ENCODE measurements at places on chromosomes 2 and 18.

DNA sequence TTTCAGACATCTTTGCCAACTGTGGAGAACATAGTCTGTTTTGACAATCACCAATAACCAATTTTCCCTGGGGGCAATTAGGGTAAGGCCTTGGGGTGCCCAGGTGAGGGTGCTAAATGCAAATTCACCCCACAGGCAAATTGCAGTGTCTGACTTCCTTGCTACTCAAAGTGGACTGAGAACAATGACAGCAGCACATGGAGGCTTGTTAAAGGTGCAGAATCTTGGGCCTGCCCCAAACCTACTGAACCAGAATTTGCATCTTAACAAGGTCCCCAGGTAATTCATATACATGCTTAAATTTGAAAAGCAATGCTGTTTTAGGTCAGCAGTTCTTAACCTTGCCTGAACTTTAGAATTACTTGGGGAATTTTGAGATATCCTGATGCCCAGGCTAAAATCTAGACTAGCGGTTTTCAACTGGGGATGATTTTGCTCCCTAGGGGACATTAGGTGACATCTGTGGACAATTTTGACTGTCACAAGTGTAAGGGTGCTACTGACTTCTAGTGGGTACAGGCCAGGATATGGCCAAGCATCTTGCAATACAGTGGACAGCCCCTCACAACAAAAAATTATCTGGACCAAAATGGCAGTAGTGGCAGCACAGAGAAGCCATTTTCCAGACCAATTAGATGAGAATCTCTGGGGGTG is 80.2 kb upstream of the GCFC2 start:
- DNase-seq: no peak

- DNase-seq: no peak
These were observed 118.5 kb upstream of the UNC80 start for GRCh38 chr2:209653134-209653533.

DNA sequence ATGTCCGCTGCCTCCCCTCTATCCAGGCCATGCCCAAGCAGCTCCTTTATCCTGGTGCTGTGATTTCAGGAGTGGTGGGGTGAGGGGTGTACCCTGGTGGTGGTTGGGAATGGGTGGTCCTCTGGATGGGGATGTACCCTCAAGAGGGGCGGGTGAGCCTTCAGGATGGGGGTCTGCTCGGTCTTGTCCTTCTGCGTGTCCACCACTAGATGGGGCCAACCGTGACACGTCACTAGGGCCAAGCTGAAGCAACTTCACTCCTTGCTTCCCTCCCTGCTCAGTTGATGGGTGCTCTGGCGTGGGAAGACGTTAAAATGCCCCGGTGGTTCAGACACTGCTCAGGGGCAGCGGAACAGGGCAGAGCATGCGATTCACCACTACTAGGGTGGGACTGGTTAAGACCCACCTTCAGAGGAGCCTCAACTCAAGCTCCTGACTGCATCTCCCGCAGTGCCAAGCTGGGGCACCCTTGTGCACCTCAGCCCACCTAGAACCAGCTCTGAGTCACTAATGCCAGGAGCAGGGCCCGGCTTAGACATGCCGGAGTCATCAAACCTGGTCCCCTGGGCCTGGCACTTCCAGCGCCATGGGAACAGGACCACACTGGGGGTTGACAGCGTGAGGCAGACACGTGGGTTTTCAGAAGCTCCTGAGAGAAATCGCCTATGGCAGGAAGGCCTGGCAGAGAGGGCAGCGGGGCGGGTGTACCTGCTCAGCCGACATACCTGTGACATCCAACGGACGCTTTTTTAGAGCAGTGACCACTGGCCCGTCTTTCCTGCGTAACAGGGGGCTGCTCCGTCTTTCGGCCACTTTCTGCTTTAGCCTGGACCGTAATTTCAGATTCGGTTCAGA is 256.7 kb downstream of the HDAC4 start:
- no peak for DNase-seq

DNA sequence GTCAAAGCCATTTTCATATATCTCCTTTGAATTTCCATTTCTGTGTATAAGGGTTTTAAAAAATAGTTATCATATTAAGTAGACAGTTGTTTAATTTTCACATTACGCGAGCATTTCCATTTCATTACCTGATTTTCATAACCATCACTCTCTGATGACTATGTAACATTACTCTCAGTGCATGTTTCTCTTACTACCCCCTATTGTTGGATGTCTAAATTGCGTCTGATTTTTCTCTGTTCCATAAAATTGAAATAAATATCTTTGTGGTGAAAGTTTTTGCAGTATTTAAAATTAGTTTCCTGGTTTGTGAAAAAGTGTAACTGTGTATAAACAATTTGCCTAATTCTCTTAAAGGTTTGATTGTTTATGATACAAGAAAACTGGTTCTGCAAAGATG is 123.8 kb downstream of the MYO1B start:
- no peak for DNase-seq

GRCh38 chr2:34632327-34632726 is 1033.2 kb upstream of the FAM98A start:
- DNase-seq: no peak
